Dermis blood vessel endothelial cell (primary cell): ENCODE measurements at places on chromosomes 11 and 22. TPM values are rescaled to one million over a fixed set of nuclear protein-coding genes. Genes with fewer than 3 reads are reported as not detected.
A peak's percentile ranks its signal among the peaks of the same experiment; 100 is the strongest.

GRCh38 chr22:42939941-42940653, 74.9 kb downstream of the PACSIN2 start:
- DNase-seq: peak; percentile 94

- DNase-seq: peak; percentile 85
These were observed at the start of gene GDPD5 for GRCh38 chr11:75525433-75526191. Gene GDPD5 (minus strand): TSS chr11:75525941. CDS start chr11:75477735, 48,206 bp downstream.

- DNase-seq: no peak
These were observed 6.5 kb downstream of the AIP start for GRCh38 chr11:67489203-67489884.

- DNase-seq: peak; percentile 28
These were observed 4.3 kb downstream of the GRK2 start for GRCh38 chr11:67270256-67271204.

GRCh38 chr11:68839911-68840641, 1.6 kb downstream of the CPT1A start:
- peak; percentile 68 for DNase-seq

GRCh38 chr11:2120359-2121100, 18.7 kb downstream of the IGF2 start:
- no peak for DNase-seq

DNA sequence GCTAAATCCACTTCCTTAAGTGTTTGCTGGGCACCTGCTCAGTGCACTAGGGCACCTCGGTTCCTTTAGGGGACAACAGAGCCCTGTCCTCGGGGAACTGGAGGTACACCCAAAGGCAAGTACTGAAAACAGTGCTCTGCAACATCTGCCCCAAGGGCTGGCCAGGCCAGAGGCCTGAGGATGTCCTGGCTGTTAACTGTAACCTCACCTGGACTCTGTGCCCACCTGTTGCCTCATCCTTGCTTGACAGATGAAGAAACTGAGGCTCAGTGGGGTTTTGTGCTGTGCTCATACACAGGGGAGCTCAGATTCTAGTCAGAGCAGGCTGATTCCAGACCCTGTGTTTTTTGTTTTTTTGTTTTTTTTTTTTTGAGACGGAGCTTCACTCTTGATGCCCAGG, 2.6 kb downstream of the SEC14L4 start:
- no peak for DNase-seq

GRCh38 chr11:110295531-110296225, 736 bp downstream of the RDX start:
- peak; percentile 65 for DNase-seq

GRCh38 chr22:26565889-26566288, 24.0 kb downstream of the TPST2 start:
- DNase-seq: no peak

DNA sequence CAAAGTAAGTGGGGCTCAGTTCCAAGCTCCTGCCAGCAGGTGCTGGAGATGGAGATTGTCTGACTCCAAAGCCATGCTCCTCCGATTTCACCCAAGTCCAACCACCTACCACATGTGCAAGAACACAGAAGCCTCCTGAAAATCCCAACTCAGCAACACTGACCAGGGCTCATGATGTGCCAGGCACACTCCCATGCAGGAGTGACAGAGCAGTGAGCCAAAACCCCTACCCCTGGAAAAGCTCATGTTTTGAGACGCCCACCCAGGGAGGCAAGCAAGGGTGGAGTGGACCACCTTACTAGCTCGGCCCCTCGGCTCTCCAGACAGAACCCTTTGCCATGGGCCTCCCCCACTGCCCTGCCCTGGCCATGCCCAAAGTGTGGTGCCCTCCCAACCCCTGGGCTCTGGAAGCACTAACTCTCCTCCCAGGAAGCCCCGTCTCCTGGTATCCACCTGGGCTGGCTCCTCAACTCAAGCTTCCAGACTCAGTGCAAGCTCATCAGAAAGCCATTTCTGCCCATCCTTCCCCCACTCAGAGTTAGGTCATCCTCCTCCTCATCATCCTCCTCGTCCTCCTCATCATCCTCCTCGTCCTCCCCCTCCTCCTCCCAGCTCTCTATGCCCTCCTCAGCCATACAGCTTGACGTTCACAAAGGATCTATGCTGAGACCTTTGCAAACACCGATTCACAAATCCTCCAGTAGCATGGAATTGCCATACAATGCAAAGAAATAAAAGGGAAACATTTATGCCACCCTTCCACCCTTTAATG, 154.9 kb downstream of the MPPED1 start:
- no peak for DNase-seq

DNA sequence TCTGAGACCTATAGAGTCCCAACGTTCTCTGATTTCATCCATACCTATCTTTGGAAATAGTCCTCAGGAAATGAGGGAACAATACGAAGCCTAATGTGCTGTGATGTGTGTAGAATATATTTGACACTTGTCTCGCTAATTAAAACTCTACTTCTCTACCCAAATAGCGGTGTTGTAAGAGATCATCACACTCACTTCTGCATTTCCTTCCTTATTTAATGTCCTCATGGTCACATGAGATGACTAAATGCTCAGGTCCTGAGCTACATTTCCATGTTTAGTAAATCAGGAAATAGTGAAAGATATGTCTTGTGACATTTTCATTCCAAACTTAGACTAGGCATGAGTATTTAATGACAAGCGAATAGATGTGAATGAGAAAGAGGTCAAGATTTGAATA, 112.3 kb downstream of the MAML2 start:
- peak; percentile 79 for DNase-seq

Gene FAM180B
- total RNA-seq: not detected in 2 replicates

Gene TMA7B
- total RNA-seq: not detected in 2 replicates

Gene TP53AIP1
- not detected in 2 replicates for total RNA-seq

Gene FLRT1
- total RNA-seq: not detected in 2 replicates
